ENCODE measurements at places on chromosomes 12 and 14.

DNA sequence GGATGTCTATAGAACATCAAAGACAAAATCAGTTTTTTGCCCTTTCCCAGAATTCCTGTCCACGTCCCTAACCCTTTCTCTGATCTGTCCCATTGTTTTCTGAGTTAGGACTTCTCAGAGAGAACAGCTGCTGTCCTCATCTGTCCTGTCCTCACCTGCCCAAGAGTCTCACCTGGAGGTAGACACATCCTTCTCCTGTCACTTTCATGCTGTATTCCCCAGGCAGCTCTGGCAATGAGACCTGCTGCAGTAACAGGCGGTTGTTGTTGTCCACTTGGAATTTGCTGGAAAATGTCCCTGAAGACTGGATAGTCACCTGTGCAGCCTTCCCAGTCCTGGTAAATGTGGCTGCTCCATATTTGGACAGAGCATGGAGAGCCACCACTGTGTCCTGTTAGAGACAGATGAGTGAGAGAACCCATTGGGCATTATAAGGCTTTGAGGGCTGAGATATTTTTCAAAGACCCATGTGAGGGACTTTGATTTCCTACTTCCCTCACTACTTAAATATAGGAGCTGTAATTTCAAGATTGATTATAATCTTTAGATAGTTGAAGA is 43.2 kb downstream of the A2M start:
- no peak for DNase-seq

DNA sequence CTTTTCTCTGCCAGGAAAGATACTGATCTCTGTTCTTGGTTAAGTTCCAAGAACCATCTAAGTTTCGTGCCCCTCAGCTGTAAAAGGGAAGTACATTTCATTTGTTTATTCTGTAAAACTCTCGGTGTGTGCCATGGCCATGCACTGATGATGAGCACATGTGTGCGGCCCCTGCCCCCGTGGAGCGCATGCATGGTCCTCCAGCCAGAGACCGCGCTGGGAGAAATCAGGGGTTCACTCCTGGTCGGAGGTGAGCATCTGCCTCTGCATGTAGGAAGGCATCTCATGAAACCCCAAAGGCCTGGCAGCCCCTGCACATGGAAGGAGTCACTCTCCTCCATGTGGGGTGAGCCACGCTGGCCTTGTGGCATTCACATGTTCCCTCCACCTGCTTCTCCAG is 102.5 kb upstream of the RTL1 start:
- no peak for DNase-seq

DNA sequence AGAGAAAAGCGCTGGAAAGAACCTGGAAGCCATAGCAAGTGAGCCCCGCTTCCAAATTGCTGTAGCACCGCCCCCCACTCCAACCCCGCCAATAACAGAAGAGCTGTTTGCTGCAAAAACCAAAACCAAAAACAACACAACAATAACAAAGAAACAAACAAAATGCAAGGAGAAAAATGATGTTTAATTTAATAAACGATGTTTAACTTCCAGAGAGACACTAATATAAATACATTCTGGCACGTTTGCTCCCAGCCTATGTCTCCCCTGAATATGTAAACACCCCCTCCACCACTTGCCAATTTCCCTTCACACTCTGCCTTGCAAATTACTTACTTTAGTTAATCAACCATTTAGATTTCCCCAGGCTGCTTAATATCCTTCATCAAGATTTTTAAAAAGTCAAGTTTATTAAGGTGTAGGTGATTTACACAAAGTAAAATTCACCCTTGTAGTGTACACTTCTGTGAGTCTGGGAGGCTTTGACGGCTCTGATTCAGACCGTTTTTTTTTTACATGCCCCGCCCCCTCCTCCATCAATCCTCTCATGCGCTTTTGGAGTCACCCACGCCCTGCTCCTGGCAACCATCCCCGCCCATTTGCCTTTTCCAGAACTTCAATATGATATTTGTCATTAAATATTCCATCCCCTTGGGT is 482 bp upstream of the IFI27L2 start:
- no peak for DNase-seq

DNA sequence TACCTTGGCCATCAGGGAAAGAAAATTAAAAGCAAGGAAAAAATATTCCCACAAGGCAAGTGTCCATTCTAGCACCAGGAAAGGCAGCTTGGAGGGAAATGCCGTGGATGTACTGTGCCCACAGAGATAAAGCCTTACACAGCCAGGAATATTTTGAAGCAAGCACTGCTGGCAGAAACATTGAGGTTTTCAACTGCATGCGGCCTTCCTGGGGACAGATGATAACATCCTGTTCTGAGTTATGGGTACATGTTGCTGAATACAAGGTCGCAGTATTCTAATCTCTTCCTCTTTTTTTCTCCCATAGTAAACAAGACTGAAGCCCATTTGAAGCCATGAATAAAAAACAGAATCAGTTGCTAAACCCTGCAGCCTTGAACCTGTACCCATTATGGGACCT is 197.1 kb downstream of the BTG1 start:
- no peak for DNase-seq

DNA sequence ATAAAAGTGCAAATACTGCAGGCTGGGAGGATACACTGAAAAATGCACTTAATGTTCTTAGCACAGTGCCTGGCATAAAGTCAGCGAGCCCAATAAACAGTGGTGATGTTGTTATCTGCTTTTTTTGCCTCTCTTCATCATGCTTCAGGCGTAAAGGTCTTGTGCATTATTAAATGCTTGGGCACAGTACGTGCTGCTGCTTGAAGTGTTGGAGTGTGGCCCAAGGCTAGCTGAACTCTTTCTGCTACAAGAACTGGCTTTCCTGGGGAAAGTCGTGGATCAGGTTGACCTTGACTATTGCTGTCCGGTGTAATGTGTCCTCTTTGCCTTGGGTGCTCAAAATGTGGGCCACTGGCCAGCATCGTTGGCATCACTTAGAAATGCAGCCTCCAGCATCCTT is 43.0 kb downstream of the SMOC1 start:
- DNase-seq = no peak
